Activated T-cell treated with anti-CD3 and anti-CD28 coated beads for 48 hours (primary cell): ENCODE measurements at places on chromosomes 4 and X.

- no peak for DNase-seq
Observed at GRCh38 chr4:137993232-137993631, 248.9 kb downstream of the SLC7A11 start.

- no peak for DNase-seq
Observed at GRCh38 chr4:162401021-162401420, 237.2 kb upstream of the FSTL5 start.

- DNase-seq: no peak
Observed at GRCh38 chr4:83862471-83862870, 326.6 kb downstream of the GPAT3 start.

GRCh38 chrX:121336831-121337421 lies 289.5 kb downstream of the GLUD2 start:
- no peak for DNase-seq

GRCh38 chrX:69900491-69900890 lies 149.2 kb downstream of the AWAT2 start:
- DNase-seq: no peak

GRCh38 chr4:8345053-8345945 lies 75.7 kb downstream of the HTRA3 start:
- no peak for DNase-seq

DNA sequence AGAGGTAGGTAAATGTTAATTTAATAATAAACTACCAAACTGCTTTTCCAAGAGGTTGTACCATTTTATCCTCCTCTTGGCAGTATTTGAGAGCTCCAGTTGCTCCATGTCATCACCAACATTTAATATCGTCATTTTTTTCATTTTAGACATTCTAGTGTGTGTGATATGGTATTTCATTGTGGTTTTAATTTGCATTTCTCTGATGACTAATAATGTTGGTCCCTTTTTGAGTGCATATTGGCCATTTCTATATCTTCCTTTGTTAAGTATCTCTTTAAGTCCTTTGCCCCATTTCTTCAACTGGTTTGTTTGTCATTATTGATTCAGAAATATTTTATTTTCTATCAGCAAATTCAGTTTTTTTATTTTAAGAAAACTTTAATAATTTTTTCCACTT lies 88.8 kb downstream of the MAPK10 start:
- DNase-seq: no peak

DNA sequence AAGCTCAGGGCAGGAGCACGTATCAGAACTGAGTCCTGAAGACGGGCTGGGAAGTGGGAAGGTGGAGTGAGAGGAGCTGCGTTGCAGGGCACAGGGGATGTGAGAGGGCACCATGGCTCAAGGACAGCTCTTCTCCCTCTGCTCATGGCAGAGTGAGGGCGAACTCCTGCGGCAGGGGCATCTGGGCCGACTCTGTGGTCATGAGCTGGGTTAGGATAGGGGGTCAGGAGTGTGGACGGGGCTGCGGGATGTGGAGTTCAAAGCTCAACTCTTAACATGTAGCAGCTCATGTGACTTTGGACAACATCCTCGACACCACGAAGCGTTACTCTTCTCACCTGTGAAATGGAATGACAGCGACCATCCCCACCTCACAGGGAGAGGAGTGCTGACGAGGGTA lies 19.4 kb upstream of the SORCS2 start:
- DNase-seq: no peak

DNA sequence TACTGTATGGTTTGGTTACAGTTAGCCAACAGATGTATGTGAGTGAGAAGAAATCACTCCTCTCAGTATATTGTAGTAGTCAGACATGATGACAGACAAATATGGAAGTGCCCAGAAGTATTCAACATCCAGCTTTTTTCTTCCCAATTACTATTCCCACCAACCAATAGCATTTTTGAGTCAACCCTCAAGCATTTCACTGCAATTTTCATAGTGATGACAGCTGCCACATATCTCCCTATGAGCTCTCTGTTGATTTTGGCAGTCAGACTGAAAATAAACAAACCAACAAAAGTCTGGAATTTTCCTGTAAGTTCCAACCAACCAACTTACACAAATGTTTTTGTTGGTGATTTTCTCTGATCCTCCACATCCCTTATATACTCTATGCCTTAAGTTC lies 8.2 kb upstream of the TRAM1L1 start:
- DNase-seq: no peak

GRCh38 chrX:19127649-19128168 lies 5.4 kb upstream of the ADGRG2 start:
- no peak for DNase-seq

DNA sequence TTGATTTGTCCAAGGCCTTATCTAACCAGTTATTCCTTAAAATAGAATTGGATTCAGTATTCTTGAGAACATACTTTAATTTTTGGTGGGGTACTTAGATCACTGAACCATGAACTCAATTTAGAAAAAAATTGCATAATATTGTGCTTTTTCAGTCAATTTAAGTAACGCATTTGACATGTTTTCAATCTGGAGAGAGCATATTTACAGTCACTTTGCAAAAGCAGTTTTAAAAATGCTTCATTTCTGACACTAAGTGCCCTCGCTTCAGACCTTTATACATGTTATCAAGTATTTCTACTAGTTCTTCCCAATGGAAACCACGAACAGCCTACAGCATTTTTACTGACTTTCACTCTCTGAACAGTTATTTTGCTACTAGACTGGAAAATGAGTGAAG lies 257.1 kb upstream of the NDST4 start:
- DNase-seq: no peak

DNA sequence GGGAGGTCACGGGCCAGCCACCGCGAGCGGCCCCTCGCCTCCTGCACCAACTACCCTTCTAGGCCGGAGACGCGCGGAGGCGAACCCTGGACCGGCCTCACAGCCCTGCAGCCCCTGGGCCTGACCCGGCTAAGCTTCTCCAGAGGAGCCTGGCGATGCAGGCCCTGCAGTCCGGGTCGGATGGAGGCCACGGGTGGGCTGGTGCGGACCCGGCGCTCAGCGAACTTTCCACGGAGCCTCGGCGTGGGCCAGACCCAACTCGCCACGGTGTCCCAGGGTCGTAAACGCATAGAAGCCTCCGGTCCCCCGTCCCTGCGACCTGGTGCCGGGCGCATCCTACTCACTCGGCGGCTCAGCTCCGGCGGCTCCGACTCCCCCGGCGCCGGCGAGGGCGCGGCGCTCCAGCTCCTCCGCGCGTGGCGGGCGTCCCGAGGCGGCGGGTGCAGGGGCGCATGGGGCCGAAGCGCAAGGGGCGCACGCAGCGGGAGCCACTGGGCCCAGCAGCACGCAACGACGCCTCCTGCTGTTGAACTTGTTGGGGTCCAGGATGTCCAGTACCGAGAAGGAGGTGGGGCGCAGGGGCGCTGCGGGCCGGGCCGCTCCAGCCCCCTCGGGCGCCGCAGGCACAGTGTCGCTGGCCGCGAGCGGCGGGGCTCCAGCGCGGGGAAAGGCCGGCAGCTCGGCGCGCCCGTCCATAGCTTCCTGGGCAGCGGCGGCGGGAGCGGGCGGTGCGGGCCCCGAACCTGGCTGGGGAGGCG lies 427 bp downstream of the NKX1-1 start:
- DNase-seq: no peak
